ENCODE measurements at places on chromosomes 1 and 21. TPM values are rescaled to one million over a fixed set of nuclear protein-coding genes. Genes with fewer than 3 reads are reported as not detected.
A peak's percentile ranks its signal among the peaks of the same experiment; 100 is the strongest.

GRCh38 chr21:45484318-45484717 lies 57.9 kb downstream of the SLC19A1 start:
- no peak for DNase-seq

DNA sequence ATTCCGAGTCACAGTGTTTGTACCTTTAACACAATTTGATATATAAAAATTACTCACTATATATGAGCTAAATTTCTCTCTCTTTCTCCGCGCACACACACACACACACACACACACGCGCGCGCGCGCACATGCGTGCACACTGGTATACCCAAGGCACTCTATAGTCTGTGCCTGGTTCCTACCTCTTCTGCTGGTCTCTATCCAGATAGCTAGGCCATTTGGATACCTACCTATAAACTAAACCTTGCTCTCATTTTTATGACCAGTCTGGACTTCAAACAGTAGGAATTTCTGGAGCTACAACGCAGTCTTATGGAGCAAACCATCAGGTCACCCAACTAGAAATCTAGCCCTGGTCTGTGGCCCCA lies 97.1 kb upstream of the MAGI3 start:
- DNase-seq: no peak

Gene TDRD5
- polyA plus RNA-seq: not detected

DNA sequence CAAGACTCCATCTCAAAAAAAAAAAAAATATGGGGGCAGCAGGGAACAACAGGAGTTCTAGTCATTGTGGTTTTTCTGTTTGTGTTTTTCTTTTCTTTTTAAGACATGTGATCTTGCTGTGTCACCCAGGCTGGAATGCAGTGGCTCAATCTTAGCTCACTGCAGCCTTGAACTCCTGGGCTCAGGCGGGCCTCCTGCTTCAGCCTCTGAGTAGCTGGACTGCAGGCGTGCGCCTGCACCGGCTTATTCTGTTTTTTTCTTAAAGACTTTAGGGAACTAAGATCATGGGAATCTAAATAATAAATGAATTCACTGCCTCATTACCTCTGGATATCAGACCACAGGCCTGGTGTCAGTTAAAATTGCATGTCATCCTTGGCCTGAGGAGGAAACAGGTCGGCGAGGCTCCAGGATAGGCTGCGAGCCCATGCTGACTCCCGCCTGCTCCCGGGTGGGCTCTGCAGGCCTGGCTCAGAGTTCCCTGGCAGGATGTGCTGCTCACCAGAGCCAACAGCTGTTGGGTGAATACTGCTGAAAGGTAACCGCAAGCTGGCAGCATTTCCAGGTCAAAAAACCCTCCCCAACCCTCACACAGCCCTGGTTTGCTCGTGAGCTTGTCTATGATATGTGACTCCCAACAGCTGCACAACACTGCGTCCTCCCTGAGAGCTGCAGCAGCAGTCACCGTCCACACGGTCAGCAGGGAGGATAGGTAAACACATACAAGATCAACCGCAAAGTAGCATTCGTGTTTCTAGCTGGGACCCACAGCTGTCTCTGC lies 58.1 kb downstream of the SCCPDH start:
- DNase-seq: peak; percentile 6

DNA sequence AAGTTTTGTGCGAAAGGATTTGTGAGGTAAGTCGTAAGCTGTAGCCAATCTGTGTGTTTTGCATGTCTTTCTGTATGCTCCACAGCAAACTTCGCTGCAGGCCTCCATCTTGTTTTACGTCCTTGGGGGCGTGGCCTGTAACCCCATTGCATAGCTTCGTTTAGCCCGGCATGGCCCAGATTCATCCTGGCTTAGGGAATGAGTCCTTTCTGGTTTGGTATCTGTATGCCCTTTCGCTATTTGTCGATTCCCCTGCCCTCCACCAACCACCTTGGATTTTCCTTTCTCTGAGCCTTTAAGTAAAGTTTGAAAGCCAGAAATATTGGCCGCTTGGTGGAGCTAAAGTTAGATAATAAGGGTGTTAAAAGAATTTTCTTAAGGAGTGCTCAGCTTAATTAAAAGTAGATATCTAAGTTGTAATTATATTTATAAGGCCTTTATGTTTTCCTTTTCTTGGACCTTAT lies 1.1 kb downstream of the THEM4 start:
- no peak for DNase-seq

Gene FLG
- polyA plus RNA-seq: not detected

DNA sequence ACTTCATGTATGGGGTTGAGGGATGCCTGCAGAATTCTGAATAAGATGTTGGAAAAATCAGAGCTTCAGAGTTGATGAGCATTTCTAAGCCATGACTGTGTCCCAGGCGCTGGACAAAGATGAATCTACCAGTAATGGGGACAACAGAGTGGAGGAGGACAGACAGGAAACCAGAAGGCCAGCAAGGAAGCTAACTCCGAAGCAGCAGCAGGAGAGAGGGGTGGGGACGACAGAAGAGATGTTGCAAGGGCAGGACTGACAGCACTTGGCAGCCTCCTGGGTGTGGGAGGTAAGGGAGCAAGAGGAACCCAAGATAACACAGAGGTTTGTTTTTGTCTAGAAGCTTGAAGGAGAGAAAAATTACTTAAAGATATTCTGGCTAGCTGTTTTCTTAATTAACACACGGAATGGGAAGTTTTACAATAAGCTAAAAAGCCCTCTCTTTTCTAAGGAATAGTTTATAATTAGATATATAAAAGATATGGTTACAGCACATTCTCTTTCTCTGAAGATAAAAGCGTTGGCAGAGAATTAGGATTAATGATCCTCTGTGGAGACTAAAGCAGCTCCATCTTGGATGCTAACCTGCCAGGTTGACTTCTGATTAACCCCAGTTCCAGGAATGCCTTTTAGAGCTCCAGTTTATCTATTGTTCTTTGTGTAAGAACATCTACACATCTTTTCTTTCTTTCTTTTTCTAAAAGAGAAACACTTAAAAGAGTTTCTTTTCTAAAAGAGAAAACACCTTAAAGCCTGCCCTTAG lies 92.7 kb downstream of the TENT5C start:
- no peak for DNase-seq

Gene KCNK1
- 0.18 TPM for polyA plus RNA-seq

DNA sequence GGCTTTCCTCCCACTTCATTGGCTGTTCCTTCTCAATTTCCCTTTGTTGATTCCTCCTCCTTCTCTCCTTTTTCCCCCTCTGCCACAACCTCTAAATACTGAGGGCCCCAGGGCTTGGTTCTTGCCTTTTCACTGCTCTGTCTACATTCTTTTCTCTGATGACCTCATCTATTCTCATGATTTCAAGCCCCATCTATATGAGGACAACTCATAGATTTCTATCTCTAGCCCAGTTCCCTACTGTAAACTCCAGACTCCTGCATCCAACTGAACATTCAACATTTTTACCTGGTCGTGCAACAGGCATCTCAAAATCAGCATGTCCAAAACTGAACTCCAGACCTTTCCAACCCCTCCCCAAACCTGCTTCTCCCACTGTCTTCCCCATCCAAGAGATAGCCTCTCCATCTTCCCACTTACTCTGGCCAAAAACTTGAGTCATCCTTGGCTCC lies 11.5 kb upstream of the SLC9A1 start:
- no peak for DNase-seq

DNA sequence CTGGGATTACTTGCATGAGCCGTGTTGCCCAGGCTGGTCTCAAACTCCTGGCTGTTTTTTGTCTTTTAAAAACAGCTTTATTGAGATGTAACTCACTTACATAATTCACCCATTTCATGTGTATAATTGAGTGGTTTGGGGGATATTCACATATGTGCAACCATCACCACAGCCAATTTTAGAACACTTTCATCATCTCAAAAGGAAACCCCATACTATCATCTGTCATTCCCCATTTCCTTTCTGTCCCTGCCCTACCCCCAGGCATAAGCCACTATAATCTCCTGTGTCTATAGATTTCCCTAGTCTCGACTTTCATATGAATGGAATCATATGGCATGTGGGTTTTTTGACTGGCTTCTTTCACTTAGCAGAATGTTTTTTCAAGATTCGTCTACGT lies 43.3 kb downstream of the GPR137B start:
- no peak for DNase-seq

- no peak for DNase-seq
Measured at GRCh38 chr1:29519108-29519787, 282.9 kb downstream of the PTPRU start.

Gene TARDBP
- 79.3 TPM for polyA plus RNA-seq

Gene STPG1
- polyA plus RNA-seq: 1.4 TPM

GRCh38 chr21:32549440-32549839 lies 35.9 kb downstream of the TCP10L start:
- no peak for DNase-seq

GRCh38 chr1:29575277-29575676 lies 339.0 kb downstream of the PTPRU start:
- DNase-seq: no peak

Gene CFHR1
- not detected for polyA plus RNA-seq

DNA sequence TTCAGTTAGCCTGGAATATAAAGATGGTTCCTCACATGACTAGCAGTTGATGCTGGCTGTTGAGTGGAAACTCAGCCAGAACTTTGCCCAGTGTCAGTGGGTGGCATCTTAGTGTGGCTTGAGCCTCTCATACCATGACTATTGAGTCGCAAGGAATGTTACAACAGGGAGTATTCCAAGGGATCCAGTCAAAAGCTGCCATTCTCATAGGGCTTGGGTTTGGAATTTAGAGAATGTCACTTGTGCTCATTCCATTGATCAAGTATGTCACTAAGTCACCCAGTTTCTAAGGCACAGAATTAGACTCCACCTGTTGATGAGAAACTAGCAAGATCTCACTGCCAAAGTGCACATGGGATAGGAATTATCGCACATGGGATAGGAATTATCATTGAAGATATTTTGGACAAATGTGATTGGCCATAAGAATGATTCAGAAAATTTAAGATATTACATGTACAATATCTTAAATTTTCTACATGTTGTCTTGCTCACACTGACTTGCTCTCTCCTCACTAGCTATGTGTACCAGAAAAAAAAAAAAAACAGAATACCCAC lies 1290.7 kb upstream of the ADGRL2 start:
- DNase-seq: no peak

Gene PAQR6
- 0.33 TPM for polyA plus RNA-seq

- DNase-seq: no peak
Measured at GRCh38 chr1:13499422-13499821, 14.4 kb downstream of the LRRC38 start.

Gene UMODL1
- 0.05 TPM for polyA plus RNA-seq

- DNase-seq: no peak
Measured at GRCh38 chr1:244173769-244174168, 122.7 kb downstream of the ZBTB18 start.

- DNase-seq: no peak
Measured at GRCh38 chr1:204994086-204994862, 48.7 kb upstream of the CNTN2 start.

- no peak for DNase-seq
Measured at GRCh38 chr1:206464456-206464964, 5.8 kb upstream of the IKBKE start.

Gene SOD1
- 845 TPM for polyA plus RNA-seq

DNA sequence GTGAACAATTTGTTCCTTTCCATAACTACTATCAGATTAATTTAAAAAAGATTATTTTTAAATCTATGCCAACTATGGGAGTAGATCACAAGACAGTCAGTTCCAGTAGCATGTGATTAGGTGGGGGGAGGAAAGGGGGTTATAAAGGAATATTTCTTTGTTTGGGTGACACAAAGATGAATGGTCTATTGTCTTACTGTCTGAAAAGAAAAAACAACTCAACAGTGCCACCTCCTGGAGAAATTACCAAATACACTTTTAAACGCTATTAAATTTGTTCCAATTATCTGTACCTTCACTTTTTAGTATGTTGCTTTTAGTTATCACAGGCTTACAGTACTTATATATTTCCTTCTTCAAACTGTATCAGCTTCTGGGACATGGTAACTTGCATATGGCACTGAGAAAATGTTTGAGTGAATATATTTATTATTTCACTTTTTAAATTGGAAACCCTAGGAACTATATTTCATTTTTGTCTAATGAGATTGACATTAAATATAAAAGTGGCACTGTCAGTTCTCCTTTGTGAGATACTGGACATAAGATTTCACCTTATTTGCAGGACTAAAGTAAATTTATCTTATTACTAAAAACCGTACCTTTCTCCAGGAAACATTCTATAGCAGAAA lies 1.7 kb upstream of the SORT1 start:
- peak; percentile 6 for DNase-seq

Data from CD4-positive, CD25-positive, alpha-beta regulatory T cell (primary cell).